Fibroblast of lung (primary cell): ENCODE measurements at places on chromosomes 2 and 18.
A peak's percentile ranks its signal among the peaks of the same experiment; 100 is the strongest.

GRCh38 chr2:154228566-154229280, 357.0 kb downstream of the GALNT13 start:
- H3K36me3 ChIP-seq: no peaks in the 10 kb centered on the region
- no peaks in the 10 kb centered on the region for H3K4me1 ChIP-seq
- H3K27ac ChIP-seq: no peak overlapping the region
- DNase-seq: no peak

- no peak overlapping the region for H3K27ac ChIP-seq
- DNase-seq: peak; percentile 14
- H3K27me3 ChIP-seq: no peaks in the 10 kb centered on the region
- H3K4me1 ChIP-seq: no peaks in the 10 kb centered on the region
- no peak overlapping the region for H3K4me3 ChIP-seq
These were observed 79.8 kb downstream of the DTNA start for GRCh38 chr18:34789768-34790344.

GRCh38 chr2:162926907-162927306, 88.3 kb upstream of the KCNH7 start:
- no peaks in the 10 kb centered on the region for H3K36me3 ChIP-seq
- H3K4me1 ChIP-seq: no peaks in the 10 kb centered on the region
- no peak for DNase-seq
- no peak overlapping the region for H3K4me3 ChIP-seq
- no peaks in the 10 kb centered on the region for H3K27me3 ChIP-seq

DNA sequence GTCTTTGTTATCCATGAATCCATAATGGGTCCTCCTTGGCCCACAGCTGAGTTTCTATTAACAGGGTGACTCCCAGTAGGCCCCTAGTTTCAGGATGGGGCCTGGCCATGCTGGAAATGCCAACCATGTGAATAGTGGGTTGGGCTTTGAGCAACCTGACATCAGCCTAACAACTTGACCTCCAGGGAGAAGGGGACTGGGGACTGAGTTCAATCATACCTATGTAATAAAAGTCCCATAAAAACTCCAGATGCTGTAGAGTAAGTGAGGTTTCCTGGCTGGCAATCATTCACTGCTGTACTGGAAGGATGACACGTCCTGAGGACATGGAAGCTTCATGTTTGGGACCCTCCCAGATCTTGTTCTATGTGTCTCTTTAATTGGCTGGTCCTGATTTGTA, 7.9 kb downstream of the REV1 start:
- no peak for DNase-seq
- no peaks in the 10 kb centered on the region for H3K27me3 ChIP-seq
- H3K27ac ChIP-seq: no peak overlapping the region

- peaks cover 6% of the 10 kb centered on the region for H3K4me1 ChIP-seq
- H3K27ac ChIP-seq: no peak overlapping the region
- H3K36me3 ChIP-seq: no peaks in the 10 kb centered on the region
- no peaks in the 10 kb centered on the region for H3K27me3 ChIP-seq
- H3K4me3 ChIP-seq: no peak overlapping the region
These were observed 10.1 kb upstream of the NARS1 start for GRCh38 chr18:57631697-57632096.

- peaks cover 10% of the 10 kb centered on the region for H3K27me3 ChIP-seq
- DNase-seq: no peak
- H3K36me3 ChIP-seq: no peaks in the 10 kb centered on the region
- H3K27ac ChIP-seq: no peak overlapping the region
These were observed 192.9 kb downstream of the TFCP2L1 start for GRCh38 chr2:121092095-121092494.

DNA sequence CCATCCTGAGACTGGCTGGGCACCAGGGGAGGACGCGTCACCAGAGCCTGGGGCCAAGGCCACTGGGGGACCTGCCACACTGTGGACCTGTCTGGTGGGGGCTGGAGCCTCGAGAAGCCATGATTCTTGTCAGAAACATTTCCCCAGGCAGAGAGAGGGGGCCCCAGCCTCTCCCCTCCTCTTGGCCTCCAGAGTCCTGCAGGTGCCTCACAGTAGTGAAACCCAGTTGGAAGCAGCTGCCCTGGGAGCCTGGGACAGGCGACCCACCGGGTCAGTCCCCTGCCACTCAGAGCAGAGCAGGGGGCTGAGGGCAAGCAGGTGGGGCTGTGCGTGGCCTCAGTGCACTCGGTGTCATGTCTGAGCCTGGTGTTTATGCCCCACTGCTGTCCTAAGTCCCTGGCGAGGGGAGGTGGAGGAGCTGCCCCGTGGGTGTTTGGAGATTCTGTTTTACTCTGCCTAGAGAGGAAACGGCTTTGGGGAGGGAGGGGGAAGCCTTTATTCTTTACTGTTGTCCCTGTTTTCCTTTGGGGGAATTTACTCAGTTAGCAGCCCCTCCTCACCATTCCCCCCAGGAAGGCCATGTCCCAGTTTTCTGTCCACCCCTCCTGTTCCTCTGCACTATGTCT, 7.7 kb downstream of the OXER1 start:
- H3K36me3 ChIP-seq: no peaks in the 10 kb centered on the region
- H3K4me1 ChIP-seq: no peaks in the 10 kb centered on the region
- no peak for DNase-seq
- no peaks in the 10 kb centered on the region for H3K27me3 ChIP-seq

DNA sequence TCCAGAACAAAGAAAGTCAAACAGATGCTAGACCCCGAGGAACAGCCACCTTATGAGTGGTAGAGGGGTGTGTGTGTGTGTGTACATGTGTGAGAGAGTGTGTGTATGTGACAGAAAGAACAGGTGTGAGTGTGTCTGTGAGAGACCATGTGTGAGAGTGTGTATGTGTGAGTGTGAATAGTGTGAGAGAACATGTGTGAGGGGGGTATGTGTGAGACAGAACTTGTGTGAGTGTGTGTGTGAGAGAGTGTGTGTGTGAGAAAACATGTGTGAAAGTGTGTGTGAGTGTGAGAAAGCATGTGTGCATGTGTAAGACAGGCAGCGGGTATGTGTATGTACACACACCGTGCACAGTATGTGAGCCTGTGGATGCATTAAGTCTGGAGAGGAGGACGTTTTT, 214.3 kb downstream of the SP3 start:
- H3K4me3 ChIP-seq: no peak overlapping the region
- DNase-seq: no peak
- H3K36me3 ChIP-seq: no peaks in the 10 kb centered on the region
- peaks cover 2% of the 10 kb centered on the region for H3K27me3 ChIP-seq
- H3K4me1 ChIP-seq: no peaks in the 10 kb centered on the region

DNA sequence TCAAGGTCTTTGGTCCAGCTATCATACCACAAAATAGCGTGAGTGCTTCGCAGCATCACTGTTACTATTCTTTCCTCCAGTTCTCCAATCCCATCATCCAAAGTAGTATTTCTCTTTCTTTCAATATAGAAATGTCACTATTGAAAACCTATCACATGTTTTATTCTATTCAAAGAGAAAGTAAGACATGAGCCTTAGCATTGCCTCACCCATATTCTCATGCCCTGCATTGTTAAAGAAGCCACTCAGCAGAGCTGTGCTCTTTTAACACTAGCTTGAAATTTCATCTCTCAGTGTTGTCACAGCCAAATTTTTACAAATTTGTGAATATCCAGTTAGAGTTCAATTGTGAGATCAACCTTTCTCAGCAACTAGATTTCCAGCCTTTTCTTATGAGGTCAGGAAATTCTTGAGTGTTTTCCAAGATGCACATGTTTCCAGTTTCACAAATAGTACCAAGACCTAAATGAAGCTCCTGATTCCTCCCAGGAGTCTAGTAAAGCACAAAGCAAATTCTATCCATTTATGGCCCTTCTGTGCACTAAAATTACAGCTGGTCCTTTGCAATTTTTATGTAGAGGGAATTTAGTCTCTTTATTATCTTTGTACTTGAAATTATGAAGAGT, 343.7 kb downstream of the SPAG16 start:
- H3K4me1 ChIP-seq: no peaks in the 10 kb centered on the region
- no peak overlapping the region for H3K27ac ChIP-seq
- no peak for DNase-seq
- no peaks in the 10 kb centered on the region for H3K27me3 ChIP-seq

DNA sequence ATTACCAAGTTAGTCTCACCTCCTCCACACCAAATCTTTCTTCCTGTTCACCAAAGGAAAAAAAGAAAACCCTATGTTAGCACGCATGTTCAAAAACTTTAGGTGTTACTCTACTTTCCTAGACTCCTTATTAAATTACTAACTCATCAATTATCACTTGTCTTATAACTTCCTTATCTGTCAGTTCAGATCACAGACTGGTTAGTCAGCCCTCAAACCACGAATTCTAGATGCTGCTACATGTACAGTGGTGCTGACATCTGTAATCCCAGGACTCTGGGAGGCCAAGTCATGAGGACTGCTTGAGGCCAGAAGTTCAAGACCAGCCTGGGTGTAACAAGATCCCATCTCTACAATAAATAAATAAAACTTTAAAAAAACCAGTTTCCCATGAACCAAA, 3.5 kb downstream of the YWHAQ start:
- no peaks in the 10 kb centered on the region for H3K27me3 ChIP-seq
- peak overlapping the region; percentile 39 for H3K27ac ChIP-seq
- DNase-seq: peak; percentile 48
- peaks cover 3% of the 10 kb centered on the region for H3K36me3 ChIP-seq

DNA sequence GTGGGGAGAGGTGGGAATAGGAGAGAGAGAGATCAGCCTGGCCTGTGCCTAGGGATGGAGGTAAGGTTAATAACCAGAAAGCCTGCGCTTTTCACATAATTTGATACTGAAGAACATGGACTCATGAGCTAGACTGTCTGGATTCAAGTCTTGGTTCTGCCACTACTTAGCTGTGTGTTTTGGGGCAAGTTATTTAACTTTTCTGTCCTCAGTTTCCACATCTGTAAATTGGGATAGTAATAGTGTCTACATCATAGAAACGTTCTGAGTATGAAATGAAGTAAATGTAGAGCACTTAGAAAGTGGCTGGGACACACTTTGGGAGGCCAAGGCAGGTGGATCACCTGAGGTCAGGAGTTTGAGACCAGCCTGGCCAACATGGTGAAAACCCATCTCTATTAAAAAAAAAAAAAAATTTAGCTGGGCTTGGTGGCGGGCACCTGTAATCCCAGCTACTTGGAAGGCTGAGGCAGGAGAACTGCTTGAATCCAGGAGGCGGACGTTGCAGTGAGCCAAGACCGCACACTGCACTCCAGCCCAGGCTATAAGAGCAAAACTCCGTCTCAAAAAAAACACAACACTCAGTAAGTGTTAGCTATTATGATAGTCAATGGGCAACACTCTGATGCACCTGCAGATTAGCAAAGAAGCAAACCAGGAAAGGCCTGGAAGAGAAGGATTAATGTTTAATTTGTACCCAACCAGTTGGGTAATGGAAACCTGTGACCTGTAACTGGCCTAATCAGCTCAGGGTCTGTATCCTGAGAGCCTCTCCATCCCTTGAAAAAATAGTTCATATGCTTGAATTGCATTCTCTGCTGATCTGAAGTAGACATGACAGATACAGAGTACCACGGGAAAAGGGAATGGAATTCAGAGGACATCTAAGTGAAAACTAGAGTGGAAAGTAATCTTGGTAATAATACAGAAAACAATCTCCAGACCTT, 6.8 kb downstream of the GALM start:
- no peak for DNase-seq
- no peak overlapping the region for H3K4me3 ChIP-seq
- H3K27ac ChIP-seq: no peak overlapping the region
- H3K36me3 ChIP-seq: peaks cover 1% of the 10 kb centered on the region

DNA sequence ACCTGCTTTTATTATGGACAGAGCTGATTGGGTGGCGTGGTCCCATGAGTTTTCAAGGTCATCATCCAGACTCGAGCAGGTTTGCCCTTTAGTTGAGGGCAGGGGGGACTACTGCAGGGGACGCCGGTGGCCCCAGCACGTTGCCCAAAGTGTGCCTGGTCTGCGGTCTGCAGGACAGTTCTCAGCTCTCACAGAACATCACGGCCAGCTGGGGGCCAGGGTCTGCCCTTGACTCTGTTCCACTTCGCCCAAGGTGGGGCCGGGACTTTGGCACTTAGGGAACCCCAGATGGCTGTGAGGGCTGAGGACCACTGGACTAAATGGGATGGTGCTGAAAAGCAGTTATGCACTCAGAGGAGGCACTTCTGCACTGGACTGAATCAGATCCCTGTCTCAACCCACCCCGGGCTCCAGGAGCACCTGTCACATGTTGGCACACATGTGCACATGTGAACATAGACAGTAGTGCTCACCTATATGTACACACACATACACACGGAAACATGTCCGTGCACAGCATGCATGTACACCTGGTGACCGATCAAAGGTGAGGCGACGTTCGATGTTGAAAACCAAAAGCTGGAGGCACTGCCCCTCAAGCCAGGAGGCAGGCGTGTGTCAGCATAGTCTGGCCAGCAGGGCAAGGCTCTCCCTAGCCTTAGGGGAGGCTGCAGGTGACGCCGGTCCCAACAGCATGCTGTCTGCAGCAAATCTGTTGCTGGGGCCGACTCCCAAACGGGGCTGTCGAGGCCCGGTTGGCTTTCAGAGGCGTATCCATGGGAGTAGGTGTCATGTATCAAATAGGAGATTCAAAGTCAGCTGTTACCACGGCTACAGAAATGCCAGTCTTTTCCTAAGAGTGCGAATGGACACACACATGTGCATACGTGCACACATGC, 10.2 kb downstream of the ANO7 start:
- no peak overlapping the region for H3K4me3 ChIP-seq
- no peak overlapping the region for H3K27ac ChIP-seq
- no peaks in the 10 kb centered on the region for H3K27me3 ChIP-seq
- no peak for DNase-seq
- H3K36me3 ChIP-seq: no peaks in the 10 kb centered on the region

- no peak for DNase-seq
- H3K27ac ChIP-seq: no peak overlapping the region
- no peaks in the 10 kb centered on the region for H3K4me1 ChIP-seq
- no peak overlapping the region for H3K4me3 ChIP-seq
- H3K27me3 ChIP-seq: peaks cover 5% of the 10 kb centered on the region
These were observed 7.8 kb upstream of the SEMA4C start for GRCh38 chr2:96877631-96878092.

- no peaks in the 10 kb centered on the region for H3K4me1 ChIP-seq
- no peaks in the 10 kb centered on the region for H3K36me3 ChIP-seq
- H3K4me3 ChIP-seq: no peak overlapping the region
- DNase-seq: no peak
These were observed 41.1 kb downstream of the TMEM37 start for GRCh38 chr2:119472749-119473148.

DNA sequence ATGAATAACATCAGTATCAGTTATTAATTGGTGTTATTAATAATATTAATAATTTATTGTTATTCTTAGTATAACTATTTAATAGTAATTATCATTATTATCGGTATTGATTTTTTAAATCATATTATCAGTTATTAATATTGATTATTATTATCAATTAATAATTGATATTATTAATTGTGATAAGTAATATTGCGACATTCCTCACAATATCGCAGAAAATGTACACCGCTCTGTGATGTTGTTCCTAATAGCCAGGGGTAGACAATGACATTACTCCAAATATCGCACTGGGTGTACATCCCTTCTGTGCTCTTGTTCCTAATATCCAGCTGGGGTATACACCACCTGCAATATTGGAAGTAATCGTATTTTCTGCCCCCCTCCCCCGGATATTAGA, 23.3 kb upstream of the NAGK start:
- no peaks in the 10 kb centered on the region for H3K4me1 ChIP-seq
- H3K27me3 ChIP-seq: no peaks in the 10 kb centered on the region
- DNase-seq: no peak
- no peak overlapping the region for H3K27ac ChIP-seq
